ENCODE measurements at places on chromosomes 5 and 9. TPM values are rescaled to one million over a fixed set of nuclear protein-coding genes. Genes with fewer than 3 reads are reported as not detected.
A peak's percentile ranks its signal among the peaks of the same experiment; 100 is the strongest.

SPATA31E1 gene
- total RNA-seq = not detected

OR1L6 gene
- not detected for total RNA-seq

FUBP3 gene
- 44.1 TPM for total RNA-seq

- DNase-seq = no peak
- no peaks in the 10 kb centered on the region for H3K27me3 ChIP-seq
- no peak overlapping the region for H3K27ac ChIP-seq
- no peaks in the 10 kb centered on the region for H3K36me3 ChIP-seq
- peaks cover 4% of the 10 kb centered on the region for H3K4me1 ChIP-seq
Measured at GRCh38 chr9:135606885-135607259, 32.5 kb downstream of the GLT6D1 start.

GRCh38 chr9:80177949-80178480, 606.2 kb downstream of the TLE4 start:
- no peaks in the 10 kb centered on the region for H3K27me3 ChIP-seq
- no peaks in the 10 kb centered on the region for H3K36me3 ChIP-seq
- no peaks in the 10 kb centered on the region for H3K4me1 ChIP-seq

- no peaks in the 10 kb centered on the region for H3K27me3 ChIP-seq
- no peak overlapping the region for H3K27ac ChIP-seq
- H3K36me3 ChIP-seq = no peaks in the 10 kb centered on the region
- DNase-seq = no peak
- no peaks in the 10 kb centered on the region for H3K4me1 ChIP-seq
- no peak overlapping the region for H3K4me3 ChIP-seq
Measured at GRCh38 chr5:147072622-147073021, 162.2 kb upstream of the STK32A start.

DNA sequence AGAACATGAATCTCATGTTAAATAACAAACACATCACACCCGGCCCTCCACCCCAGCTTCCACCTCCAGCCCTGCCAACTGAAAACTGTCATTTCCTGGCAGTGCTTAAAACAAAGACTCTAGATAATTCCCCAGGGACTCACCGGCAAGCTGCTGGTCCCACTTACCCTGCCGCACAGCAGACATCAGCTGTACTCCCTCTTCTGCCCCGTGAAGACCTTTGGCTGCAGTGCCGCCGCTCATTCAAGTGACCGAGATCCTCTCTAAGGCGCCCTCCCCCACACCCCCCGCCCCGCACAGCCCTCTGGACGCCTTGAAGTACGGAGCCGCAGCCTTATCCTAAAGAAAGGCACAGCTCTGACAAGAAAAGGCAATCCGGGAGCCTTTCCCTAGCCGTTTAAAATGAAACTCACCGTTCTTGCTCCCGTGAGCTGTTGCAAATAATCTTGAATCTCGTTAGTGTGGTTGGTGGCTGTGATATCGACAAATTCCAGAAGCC, 434 bp downstream of the GLRX start:
- no peaks in the 10 kb centered on the region for H3K36me3 ChIP-seq
- DNase-seq = peak; percentile 86
- no peaks in the 10 kb centered on the region for H3K27me3 ChIP-seq
- H3K4me1 ChIP-seq = peaks cover 5% of the 10 kb centered on the region
- peak overlapping the region; percentile 100 for H3K4me3 ChIP-seq

DNA sequence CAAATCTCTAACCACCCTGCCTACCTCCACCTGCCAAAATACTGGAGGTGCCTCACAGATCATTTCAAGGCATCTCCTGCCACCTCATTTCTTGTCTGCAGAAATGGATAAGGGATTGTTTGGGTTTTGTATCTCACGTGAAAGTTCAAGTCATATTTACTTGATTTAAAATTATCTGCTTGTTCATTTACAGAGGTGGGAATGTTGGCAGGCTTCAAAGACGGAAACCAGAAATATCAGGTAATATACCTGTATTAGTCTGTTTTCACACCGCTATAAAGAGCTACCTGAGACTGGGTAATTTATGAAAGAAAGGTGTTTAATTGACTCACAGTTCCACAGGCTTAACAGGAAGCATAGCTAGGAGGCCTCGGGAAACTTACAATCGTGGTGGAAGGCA, 85.4 kb downstream of the CAAP1 start:
- no peak overlapping the region for H3K27ac ChIP-seq
- DNase-seq = no peak
- no peaks in the 10 kb centered on the region for H3K27me3 ChIP-seq
- no peaks in the 10 kb centered on the region for H3K4me1 ChIP-seq
- H3K4me3 ChIP-seq = no peak overlapping the region

GRCh38 chr5:10914741-10915480, 153.9 kb upstream of the DAP start:
- no peaks in the 10 kb centered on the region for H3K4me1 ChIP-seq
- no peak for DNase-seq
- H3K27ac ChIP-seq = no peak overlapping the region
- no peaks in the 10 kb centered on the region for H3K36me3 ChIP-seq
- no peak overlapping the region for H3K4me3 ChIP-seq

GRCh38 chr9:86546712-86547111, 192.5 kb upstream of the TUT7 start:
- no peak for DNase-seq
- H3K27ac ChIP-seq = no peak overlapping the region
- H3K4me3 ChIP-seq = no peak overlapping the region
- H3K27me3 ChIP-seq = no peaks in the 10 kb centered on the region
- H3K36me3 ChIP-seq = no peaks in the 10 kb centered on the region

DNA sequence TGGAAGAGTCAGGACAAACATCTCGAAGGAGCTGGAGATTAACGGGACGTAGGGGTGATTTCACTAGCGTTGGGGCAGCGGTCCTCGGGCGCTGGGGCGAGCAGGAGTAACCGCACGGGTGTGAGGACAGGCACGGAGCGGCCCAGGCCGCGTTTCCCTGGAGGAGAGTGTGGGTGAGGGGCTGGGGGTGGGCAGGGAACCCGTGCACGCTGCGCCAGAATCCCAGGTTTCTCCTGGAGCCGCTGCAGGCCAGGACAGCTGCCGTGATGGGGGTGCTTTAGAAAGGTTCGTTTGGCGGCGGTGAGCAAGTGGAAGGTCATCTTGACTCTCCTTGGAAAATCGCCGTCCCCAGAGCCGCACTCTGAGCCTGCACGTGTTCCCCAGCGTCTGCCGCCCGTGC, 290.2 kb upstream of the IRX1 start:
- no peaks in the 10 kb centered on the region for H3K27me3 ChIP-seq
- peaks cover 5% of the 10 kb centered on the region for H3K4me1 ChIP-seq
- no peak overlapping the region for H3K27ac ChIP-seq
- DNase-seq = no peak
- H3K4me3 ChIP-seq = no peak overlapping the region
- no peaks in the 10 kb centered on the region for H3K36me3 ChIP-seq
